ENCODE measurements at places on chromosomes 6 and 20. TPM values are rescaled to one million over a fixed set of nuclear protein-coding genes. Genes with fewer than 3 reads are reported as not detected.
A peak's percentile ranks its signal among the peaks of the same experiment; 100 is the strongest.

The GNRH2 gene
- not detected for total RNA-seq

The TBXT gene
- total RNA-seq: not detected

The PDE7B gene
- total RNA-seq: 12.6 TPM

The NKX2-2 gene
- not detected for total RNA-seq

The HBS1L gene
- total RNA-seq: 87.1 TPM

The DAAM2 gene
- total RNA-seq: 19.1 TPM

The RIMS1 gene
- 0.93 TPM for total RNA-seq

The TGM6 gene
- total RNA-seq: not detected

The FOXQ1 gene
- total RNA-seq: not detected

The ENPP4 gene
- 21.9 TPM for total RNA-seq

The SALL4 gene
- total RNA-seq: 0.25 TPM

DNA sequence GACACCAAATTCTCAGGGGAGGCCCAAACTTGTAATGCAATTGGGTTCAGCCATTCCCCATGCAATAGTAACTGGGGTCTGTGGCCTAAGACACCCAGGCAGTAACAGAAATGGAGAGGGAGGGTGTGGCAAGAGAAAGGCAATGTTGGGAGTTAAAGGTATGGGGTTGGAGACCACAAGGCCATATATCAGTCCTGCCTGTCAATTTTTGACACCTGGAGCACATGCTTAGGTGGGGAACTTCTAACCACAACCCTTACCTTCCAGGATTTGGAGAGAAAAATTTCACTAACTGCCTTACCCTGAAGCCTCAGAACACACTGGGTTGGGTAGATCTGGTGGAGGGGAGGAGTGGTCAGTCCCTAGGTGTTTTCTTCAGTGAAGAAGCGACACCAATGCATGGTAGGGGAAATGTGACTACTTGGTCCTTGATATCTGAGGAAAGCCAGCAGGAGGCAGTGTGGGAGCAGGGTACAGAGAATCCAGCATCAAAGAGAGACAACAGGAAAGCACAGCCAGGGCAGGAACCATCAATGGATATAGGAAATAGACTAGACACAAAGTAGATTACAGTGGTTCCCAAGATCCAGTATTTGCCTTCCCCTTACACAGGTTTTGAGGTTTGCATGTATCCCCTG is 6.8 kb upstream of the USP49 start:
- no peaks in the 10 kb centered on the region for H3K27me3 ChIP-seq
- H3K36me3 ChIP-seq: peaks cover 26% of the 10 kb centered on the region
- no peak overlapping the region for H3K27ac ChIP-seq
- H3K4me3 ChIP-seq: no peak overlapping the region
- H3K4me1 ChIP-seq: peaks cover 9% of the 10 kb centered on the region

GRCh38 chr6:44624936-44625573 is 237.5 kb downstream of the CDC5L start:
- no peaks in the 10 kb centered on the region for H3K4me1 ChIP-seq
- DNase-seq: no peak
- no peaks in the 10 kb centered on the region for H3K36me3 ChIP-seq
- H3K4me3 ChIP-seq: no peak overlapping the region

DNA sequence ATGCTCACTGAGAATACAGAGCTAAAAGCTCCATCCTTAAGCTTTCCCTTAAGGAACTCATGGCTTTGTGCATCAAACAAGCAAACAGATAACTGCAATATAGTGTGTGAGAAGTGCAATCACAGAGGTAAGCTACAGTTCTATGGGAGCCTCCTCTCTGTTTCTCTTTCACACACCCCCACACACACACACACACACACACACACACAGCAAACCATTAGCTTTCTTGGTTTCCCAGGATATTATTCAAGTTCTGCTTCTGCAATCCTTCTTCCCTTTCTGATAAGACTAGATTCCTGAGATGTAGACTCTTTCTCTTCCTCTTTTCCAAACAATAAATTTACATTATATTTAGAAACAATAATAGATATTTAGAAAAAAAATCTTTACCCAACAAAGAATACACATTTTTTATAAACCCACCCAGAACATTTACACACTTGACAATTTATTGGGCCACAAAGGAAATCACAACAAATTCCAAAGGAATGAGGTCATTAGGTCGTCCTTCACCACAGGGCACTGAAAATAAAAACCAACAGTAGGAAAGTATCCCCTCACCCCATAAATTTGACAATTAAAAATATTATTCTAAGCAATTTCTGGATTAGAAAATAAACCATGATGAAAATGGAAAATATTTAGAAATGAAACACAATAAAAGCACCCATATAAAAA is 9.3 kb upstream of the GFOD1 start:
- no peak overlapping the region for H3K4me3 ChIP-seq
- H3K27ac ChIP-seq: peak overlapping the region; percentile 76
- no peaks in the 10 kb centered on the region for H3K36me3 ChIP-seq
- no peak for DNase-seq

DNA sequence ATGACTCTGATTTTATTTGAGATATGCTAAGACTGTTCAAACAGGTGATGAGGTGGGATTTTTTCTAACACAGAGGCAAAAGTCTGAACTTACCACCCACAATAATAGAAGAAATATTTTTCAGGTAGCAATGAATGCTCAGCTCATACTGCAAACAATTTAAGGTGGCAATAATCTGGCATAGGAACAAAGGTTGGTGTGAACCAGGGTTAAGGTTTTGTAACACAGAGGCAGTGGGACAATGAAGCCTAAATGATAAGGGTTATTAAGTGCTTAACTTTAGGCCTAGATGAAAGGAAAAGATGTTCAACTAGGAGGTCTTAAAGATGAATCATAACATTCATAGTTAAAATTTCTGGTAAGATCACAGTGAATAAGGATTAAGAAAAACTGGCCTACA is 4.9 kb downstream of the ASCC3 start:
- peaks cover 37% of the 10 kb centered on the region for H3K4me1 ChIP-seq
- no peak overlapping the region for H3K27ac ChIP-seq
- no peaks in the 10 kb centered on the region for H3K27me3 ChIP-seq
- DNase-seq: no peak

GRCh38 chr6:149088361-149088760 is 229.2 kb upstream of the TAB2 start:
- H3K27ac ChIP-seq: no peak overlapping the region
- H3K36me3 ChIP-seq: no peaks in the 10 kb centered on the region

- H3K4me3 ChIP-seq: no peak overlapping the region
- no peaks in the 10 kb centered on the region for H3K4me1 ChIP-seq
- H3K27ac ChIP-seq: no peak overlapping the region
- H3K27me3 ChIP-seq: no peaks in the 10 kb centered on the region
- H3K36me3 ChIP-seq: no peaks in the 10 kb centered on the region
Measured at GRCh38 chr20:20184706-20185105, 132.4 kb downstream of the CFAP61 start.

GRCh38 chr6:108168501-108169463 is 3.0 kb downstream of the NR2E1 start:
- H3K4me3 ChIP-seq: peak overlapping the region; percentile 52
- no peak overlapping the region for H3K27ac ChIP-seq
- H3K36me3 ChIP-seq: no peaks in the 10 kb centered on the region
- peaks cover 100% of the 10 kb centered on the region for H3K27me3 ChIP-seq
- peaks cover 72% of the 10 kb centered on the region for H3K4me1 ChIP-seq

DNA sequence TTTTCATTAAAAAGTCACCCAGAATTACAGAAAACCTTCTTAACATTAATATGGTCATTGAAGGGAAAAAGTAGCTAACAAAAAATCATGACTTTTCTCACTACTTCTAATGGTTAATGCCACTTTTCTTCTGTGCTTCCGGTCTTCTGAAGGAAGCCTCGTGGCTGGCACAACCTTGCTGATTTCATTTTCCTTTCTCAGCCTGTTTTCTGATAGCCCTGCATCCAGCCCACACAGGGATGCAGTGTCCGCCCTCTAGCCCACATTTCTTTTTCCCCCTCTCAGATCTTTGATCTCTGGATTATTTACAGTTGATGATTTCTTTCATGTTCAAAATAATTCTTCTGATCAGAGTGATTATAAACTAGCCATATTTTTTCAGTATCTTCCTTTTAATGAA is 655.4 kb upstream of the EPHA7 start:
- no peak for DNase-seq
- H3K27me3 ChIP-seq: no peaks in the 10 kb centered on the region
- H3K4me1 ChIP-seq: no peaks in the 10 kb centered on the region
- H3K4me3 ChIP-seq: no peak overlapping the region

DNA sequence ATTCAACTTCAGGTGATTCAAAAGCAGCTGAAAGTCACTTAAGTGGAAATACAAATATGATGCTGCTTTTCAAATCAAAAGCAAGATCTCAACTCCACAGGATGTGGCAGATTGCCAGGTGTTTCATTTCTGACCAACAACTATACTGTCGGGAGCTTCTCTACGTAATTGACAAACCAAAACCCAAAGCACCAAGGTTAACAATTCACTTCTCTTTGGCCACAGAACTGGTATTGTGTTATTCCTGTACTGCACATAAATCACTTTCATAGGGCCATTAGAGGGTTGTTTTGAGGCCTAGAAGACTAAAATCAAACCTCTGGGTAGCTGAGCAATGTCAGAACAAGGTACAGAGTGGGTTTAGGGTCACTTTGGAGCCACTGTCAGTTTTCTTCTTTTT is 169.7 kb downstream of the HAO1 start:
- no peaks in the 10 kb centered on the region for H3K36me3 ChIP-seq
- DNase-seq: no peak
- no peaks in the 10 kb centered on the region for H3K27me3 ChIP-seq
- H3K4me1 ChIP-seq: no peaks in the 10 kb centered on the region
- H3K27ac ChIP-seq: no peak overlapping the region
- no peak overlapping the region for H3K4me3 ChIP-seq

DNA sequence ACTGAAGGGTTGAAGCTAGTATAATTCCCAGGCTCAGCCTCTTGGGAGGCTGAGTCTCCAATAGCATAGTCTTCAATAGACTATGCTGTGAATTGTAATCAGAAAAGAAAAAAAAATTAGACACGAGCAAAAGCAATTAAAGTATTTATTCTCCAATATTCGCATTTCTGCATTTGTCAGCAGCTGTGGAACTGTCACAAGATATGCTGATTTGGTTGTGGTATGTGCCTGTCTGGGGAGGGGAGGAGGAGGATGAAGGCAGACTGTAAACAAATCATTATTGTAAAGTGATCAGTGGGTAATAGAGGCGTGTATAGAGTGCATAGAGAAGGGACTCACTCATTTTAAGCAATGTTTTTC is 10.1 kb upstream of the BICRAL start:
- no peak overlapping the region for H3K4me3 ChIP-seq
- H3K27me3 ChIP-seq: no peaks in the 10 kb centered on the region
- no peak overlapping the region for H3K27ac ChIP-seq
- H3K36me3 ChIP-seq: no peaks in the 10 kb centered on the region
- H3K4me1 ChIP-seq: peaks cover 11% of the 10 kb centered on the region

DNA sequence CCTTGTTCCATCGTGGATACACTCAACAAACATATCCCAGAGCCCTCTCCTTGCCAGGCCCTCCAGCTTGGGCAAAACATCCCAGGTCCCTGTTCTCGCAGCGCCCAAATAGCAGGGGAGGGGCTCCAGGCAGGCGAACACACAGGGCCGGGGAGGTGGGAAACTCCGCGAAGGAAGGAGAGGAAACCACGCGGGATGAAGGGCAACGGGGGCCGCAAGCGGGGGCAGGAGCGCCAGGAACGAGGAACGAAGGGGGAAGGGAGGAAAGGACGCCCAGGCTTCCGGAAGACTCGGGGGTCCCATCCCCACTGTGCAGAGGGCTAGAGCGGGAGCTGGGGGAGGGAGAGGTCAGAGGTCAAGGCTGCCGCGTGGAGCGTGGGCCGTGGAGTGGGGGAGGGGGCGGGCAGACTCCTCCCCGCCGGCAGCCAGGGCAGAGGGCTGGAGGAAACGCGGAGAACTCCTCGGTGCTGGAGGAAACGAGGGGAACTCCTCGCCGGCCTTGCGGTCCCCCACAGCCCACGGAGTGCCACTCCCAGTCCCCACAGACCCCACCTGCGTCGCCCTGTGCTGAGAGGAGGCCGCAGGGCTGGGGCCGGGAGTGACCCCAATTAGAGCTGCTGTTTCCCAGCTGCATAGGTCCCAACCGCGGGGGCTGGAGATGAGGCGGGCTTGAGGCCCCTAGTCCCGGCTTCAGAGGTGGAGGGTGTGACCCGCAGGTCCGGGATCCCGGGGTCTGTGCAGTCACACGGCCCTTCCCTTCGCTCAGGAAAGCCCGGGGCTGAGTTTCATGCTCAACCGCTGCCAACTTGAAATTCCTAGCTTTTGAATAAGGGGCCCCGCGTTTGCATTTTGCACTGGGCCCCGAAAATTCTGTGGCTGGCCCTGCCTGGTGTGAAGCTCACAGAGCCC is 1.2 kb upstream of the RBM38 start:
- H3K4me3 ChIP-seq: peak overlapping the region; percentile 57
- no peaks in the 10 kb centered on the region for H3K27me3 ChIP-seq
- H3K36me3 ChIP-seq: peaks cover 10% of the 10 kb centered on the region
- DNase-seq: no peak
- H3K27ac ChIP-seq: peak overlapping the region; percentile 75
- H3K4me1 ChIP-seq: peaks cover 60% of the 10 kb centered on the region

DNA sequence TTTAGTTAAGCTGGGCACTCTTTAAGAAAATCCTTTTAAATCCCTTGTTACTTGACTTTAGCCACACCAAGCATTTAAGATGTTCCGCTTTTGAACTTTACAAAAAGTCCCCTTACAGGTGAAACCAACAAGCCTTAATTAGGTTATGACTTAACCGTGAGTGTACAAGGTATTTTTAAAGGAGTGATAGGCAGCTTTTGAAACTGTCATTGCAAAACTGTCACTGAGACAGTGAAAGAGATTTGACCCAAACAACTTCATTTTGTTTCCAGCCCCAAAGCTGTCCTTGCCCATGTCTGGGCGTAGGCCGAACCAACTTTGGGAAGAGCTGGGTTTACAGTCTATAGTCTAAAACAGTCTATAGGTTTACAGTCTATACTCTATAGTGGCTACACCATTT is 305.4 kb downstream of the FARS2 start:
- H3K4me3 ChIP-seq: no peak overlapping the region
- no peak for DNase-seq
- no peaks in the 10 kb centered on the region for H3K36me3 ChIP-seq
- no peak overlapping the region for H3K27ac ChIP-seq
- no peaks in the 10 kb centered on the region for H3K4me1 ChIP-seq

DNA sequence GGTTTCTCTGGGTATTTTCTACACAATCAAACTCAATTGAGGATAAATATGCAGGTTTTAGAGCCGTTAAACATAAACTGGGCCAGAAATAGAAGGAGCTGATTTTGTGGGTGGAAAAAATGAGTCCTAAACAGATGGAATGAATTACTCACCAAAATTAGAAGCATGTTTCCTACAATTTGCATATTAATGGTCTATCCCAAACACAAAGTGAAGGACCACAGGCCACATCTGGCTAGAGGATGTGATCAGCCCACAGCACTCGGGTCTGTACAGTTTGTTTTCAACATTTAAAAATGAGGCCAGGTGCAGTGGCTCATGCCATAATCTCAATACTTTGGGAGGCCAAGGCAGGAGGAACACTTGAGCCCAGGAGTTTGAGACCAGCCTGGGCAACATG is 296.3 kb downstream of the PREX1 start:
- H3K4me3 ChIP-seq: no peak overlapping the region
- H3K27ac ChIP-seq: no peak overlapping the region
- H3K27me3 ChIP-seq: peaks cover 54% of the 10 kb centered on the region
- DNase-seq: no peak
- no peaks in the 10 kb centered on the region for H3K36me3 ChIP-seq
